ENCODE measurements at places on chromosomes 6 and 20.
A peak's percentile ranks its signal among the peaks of the same experiment; 100 is the strongest.

DNA sequence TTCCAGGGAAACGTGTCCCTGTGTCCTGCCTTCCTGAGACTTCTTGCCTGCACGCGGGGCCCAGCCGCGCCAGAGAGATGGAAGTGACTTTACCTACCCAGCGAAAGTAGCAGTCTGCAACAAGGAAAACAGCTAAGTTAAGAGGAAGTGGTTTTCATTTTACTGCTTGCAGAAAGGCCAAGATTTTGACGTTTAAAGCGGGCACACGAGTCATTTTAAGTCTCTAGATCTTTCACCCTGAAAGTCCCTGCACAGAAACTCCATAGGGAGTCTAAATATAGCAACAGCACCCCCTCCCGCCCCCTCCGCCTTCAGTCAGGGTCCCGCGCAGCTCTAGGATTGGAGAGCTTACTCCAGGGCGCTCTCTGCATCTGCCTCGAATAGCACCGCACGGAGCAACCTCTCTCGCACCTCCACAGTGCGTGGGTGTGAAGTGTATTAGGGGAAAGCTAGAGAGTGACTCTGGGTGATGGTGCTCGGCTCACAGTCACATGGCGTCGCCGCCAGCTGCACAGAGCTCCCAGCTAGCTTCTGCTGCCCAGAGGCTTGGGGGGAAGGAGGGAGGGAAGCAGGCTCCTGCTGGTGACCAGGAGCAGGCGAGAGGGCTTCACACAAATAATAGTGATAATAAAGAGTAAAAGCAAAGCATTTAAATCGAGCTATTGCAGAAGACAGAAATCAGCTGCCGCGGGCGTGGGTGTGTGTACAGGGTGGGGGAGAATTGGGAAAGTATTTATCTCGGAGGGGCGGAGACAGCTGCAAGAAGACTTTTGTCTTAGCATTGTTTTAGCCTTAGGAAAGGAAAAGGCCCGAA lies 1.8 kb upstream of the KCNQ5 start:
- DNase-seq, result peak; percentile 79

DNA sequence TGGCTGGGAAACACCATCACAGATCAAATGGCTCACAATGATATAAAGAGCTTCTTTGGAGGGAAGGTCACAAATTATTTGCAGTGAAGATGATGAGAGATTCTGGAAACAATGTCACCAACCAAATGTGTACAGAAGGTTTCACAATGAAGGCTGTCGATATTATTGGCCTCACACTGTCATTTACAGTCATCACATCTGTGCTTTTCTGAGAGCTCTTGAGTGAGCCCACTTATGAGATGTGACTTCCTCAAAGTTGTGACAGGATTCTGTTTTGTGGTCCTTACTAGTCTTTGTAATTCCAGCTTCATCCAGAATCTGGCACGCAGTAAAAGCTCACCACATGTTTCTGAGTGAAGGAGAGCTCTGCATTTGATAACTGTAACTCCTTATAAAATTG lies 133.6 kb downstream of the LMBRD1 start:
- no peak for DNase-seq

DNA sequence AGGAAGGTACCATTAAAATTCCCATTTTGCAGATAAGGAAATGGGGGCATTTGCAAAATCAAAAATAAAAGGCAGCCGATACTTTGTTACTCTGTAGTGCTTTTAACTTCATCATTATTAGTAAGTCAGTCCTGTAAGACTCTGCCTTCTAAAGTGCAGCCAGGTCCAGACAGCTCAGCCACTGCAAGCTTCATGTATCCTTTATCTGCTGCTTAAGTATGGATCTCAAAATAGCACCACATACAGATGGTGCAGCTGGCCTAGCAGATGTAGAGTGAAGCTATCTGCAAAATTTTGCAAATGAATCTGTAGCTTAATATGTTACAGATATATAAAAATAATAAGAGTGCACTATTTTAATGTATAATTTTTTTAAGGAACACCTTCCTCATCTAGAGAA lies 53.4 kb downstream of the NUS1 start:
- no peak for DNase-seq

DNA sequence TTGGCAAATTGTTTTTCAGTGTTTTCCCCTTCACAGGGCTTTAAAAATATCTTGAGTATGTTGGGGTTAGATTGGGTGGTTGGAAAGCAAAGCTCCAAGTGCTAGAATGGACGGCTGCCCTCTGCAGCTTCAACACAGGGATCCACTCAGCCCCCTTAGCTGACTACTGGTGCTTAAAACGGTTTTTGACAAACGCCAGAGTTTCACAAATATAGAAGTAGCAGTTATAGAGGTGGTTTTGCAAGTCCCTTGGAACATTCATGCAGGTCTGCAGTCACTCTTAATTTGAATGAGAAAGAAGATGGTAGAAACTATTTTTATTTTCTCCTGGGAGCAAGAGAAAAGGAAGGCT lies 175.9 kb downstream of the ARID1B start:
- no peak for DNase-seq

DNA sequence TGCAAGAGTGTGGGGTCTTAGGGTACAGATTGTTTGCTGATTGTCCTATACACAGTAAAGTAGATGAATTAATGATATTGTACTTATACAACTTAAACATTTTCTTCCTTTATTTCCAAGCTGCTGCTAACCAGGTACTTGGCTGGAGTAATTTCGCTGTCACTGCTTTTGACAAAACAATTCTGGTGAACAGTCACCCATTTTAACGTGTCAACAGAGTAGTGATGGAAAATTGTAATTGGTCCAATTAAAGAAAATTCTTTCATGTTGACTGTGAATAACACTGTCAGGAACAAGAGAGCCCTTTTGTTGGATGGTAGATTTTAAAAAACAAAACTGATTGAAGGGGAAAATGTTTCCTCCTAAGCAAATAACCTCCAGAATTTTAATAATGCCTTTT lies 26.4 kb upstream of the MROH8 start:
- DNase-seq, result no peak

DNA sequence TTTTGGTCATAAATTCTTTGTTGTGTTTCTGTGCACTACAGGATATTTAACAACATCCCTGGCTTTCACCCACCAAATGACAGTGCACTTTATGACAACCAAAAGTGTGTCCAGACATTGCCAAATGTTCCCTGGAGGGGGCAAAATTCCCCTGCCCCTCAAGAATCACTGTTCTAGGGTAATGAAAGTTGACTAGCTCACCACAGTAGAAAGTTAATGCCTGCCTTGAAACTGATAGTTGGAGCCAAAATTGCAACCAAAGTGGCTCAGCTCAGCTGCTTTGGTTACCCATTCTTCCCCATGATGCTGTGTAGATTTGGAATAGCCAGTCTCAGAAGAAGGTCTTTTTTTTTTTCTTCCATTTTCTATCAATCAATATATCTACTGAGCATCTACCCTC lies 150.6 kb downstream of the RALGAPA2 start:
- DNase-seq, result no peak

DNA sequence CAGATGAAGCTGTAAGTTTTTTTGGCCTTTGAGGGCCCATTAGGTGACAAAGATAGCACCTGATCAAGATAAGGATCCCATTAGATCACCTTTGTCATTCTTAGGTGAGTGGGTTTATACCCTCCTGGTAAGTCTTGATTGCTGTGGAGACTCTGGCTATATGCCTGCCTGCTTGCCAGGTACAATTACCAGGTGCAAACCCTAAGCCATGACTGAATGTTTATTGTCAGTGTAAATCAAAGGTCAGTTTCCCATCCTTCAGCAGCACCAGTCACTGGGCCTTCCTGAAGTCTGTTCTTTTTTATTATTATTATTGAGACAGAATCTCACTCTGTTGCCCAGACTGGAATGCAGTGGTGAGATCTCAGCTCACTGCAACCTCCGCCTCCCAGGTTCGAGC lies 106.4 kb upstream of the FOXO3 start:
- DNase-seq, result no peak

- no peak for DNase-seq
These were observed 170.7 kb downstream of the CDC5L start for GRCh38 chr6:44558024-44558831.

GRCh38 chr6:21502682-21503081 lies 90.9 kb upstream of the SOX4 start:
- no peak for DNase-seq

- peak; percentile 81 for DNase-seq
These were observed 483 bp downstream of the NCOA6 start for GRCh38 chr20:34824806-34825529.

GRCh38 chr6:3541006-3541585 lies 84.2 kb upstream of the SLC22A23 start:
- no peak for DNase-seq

GRCh38 chr20:1130847-1131246 lies 12.4 kb downstream of the PSMF1 start:
- peak; percentile 86 for DNase-seq

GRCh38 chr6:46347669-46348068 lies 143.6 kb downstream of the RCAN2 start:
- no peak for DNase-seq

GRCh38 chr6:20669571-20670314 lies 135.5 kb downstream of the CDKAL1 start:
- peak; percentile 58 for DNase-seq

DNA sequence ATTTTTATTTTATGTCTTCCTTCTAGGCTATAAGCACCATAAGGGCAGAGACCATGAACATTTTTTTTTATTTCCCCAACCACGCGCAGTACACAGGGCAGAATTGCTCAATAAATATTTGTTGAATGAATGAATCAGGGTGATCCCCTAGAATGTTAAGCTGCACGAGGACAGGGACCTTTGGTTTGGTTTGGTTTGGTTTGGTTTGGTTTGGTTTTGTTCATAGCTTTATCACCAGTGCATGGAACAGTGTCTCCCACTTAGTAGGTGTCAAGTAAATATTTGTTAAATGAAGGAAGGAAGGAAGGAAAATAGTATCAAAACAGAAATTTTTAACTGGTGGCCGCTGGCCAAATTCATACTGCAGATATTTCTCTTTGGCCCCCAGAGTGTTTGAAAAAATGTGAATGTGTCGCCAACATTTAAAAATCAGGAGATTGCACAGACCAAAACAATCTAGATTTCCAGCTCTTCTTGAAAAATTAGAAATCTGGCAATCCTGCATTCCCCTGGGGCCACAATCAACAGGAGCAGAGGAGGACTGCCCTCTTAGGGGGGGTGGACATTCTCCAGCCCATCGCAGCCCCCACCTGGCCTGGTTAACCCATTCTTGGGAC lies 205.3 kb downstream of the EYA2 start:
- DNase-seq, result no peak

- no peak for DNase-seq
These were observed 18.8 kb upstream of the RALGAPA2 start for GRCh38 chr20:20731000-20731944.

- DNase-seq, result no peak
These were observed 59.2 kb downstream of the STMND1 start for GRCh38 chr6:17161076-17161475.

GRCh38 chr20:48098099-48098498 lies 312.8 kb upstream of the SULF2 start:
- DNase-seq, result no peak

- no peak for DNase-seq
These were observed 367.8 kb downstream of the ZFAND3 start for GRCh38 chr6:38187325-38187724.

GRCh38 chr6:35626401-35626800 lies 62.3 kb downstream of the FKBP5 start:
- DNase-seq, result peak; percentile 49

DNA sequence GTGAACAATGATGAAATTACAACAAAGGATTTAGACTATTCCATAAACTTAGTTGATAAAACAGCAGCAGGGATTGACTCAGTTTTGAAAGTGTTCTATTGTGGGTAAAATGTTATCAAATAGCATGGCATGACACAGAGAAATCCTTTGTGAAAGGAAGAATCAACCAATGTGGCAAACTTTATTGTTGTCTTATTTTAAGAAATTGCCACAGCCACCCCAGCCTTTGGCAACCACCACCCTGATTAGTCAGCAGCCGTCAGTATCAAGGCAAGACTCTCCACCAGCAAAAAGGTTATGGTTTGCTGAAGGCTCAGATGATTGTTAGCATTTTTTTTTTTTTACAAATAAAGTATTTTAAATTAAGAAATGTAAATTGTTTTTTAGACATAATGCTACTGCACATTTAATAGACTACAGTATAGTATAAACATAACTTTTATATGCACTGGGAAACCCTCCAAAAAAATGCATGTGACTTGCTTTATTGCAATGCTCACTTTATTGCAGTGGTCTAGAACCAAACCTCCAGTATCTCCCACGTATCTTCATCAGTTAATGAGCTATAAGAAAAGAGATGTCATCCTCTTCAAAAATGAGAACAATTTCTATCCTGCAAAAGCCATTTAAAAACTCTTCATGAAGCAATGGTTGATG lies 162.7 kb downstream of the SOBP start:
- peak; percentile 21 for DNase-seq

DNA sequence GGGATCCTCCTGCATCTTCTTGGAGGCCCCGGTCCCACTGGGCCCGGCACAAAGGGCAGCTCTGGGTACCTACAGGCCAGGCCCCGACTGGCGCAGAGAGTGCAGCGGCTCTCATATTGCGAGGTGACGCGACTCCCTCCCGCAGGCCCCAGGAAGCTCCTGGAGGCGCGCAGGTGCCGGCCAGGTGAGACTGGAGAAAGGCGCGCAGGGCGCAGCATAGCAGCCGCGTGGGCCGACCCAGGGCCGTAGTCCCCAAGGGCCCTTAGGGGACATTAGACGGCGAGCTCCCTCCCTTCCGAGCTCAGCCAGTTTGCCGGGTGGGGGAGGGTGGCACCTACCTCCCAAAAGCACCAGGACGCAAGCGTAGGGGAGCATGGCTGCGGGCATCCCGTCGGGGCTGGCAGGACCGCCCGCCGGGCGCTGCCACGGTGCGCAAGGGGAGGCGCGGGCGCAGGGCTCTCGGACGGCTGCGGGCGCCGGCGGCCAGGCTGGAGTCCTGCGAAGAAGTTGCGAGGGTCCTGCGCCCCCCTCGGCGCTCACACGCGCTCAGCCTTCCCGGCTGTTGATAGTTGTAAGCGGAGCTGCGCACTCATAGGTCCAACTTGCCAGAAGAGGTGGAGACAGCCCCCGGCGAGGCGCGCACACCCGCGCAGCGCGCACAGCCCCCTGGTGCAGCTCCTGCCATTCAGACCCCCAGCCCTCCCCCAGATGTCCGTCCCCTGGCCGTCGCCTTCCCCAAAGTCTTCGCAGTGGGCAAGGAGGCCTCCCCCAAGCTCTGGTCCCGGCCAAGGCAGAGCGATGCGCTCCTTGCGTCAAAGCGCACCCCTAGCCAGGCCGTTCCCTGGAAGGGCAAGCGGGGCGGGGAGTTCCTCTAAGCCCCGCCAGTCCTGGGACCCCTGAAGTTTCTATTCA lies 622 bp downstream of the APCDD1L start:
- DNase-seq, result no peak

GRCh38 chr6:158834675-158835385 lies 15.7 kb upstream of the EZR start:
- no peak for DNase-seq

GRCh38 chr6:95819939-95820338 lies 195.8 kb upstream of the FUT9 start:
- no peak for DNase-seq

- no peak for DNase-seq
These were observed 299.1 kb upstream of the ID4 start for GRCh38 chr6:19538096-19538495.

DNA sequence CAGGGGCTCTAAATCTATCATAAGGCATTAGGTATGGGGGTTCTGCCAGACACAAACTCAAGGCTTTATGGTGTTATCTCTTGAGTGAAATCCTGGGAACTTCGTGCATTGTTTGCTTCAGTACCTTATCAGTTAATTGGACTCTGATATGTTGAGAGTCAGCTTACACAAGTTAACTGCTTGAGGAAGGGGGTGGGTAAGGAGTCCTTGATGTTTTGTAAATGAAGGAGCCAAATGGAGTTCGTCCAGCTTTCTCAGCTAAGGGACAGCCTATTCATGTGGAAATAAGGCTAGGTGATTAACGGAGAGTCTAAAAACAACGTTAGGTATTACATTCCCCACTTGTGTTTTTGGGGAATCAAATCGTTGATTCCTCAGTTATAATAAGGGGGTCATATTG lies 157.4 kb downstream of the TRIM27 start:
- no peak for DNase-seq

Data from suppressor macrophage (primary cell).